H4 (cell line): ENCODE measurements at places on chromosomes 11 and 22. TPM values are rescaled to one million over a fixed set of nuclear protein-coding genes. Genes with fewer than 3 reads are reported as not detected.

Gene SYNGR1
- total RNA-seq, result 19.9 and 23.0 TPM in 2 replicates

Gene CDC42BPG
- total RNA-seq, result 0.02 TPM in 1 of 2 replicates, not detected in the other

Gene LRP4
- 1.0 and 1.4 TPM in 2 replicates for total RNA-seq

Gene EFCAB6
- total RNA-seq, result 2.6 TPM in 2 replicates

Gene RIMBP3B
- 0.27 TPM in 1 of 2 replicates, not detected in the other for total RNA-seq

Gene USH1C
- not detected in 2 replicates for total RNA-seq

Gene MAPK8IP1
- total RNA-seq, result 10.7 and 11.9 TPM in 2 replicates

Gene SHANK2
- total RNA-seq, result not detected in 2 replicates

Gene GNG3
- total RNA-seq, result 0.41 TPM in 1 of 2 replicates, not detected in the other

Gene DTX4
- total RNA-seq, result 0.58 and 1.6 TPM in 2 replicates

Gene CRYBB2
- total RNA-seq, result 0.51 and 1.6 TPM in 2 replicates

Gene LARGE1
- total RNA-seq, result 3.9 and 4.6 TPM in 2 replicates

Gene PNPLA3
- 5.2 and 7.8 TPM in 2 replicates for total RNA-seq
